Ascending aorta (tissue), 2 donors: ENCODE measurements at places on chromosomes 16 and 17. TPM values are rescaled to one million over a fixed set of nuclear protein-coding genes. Genes with fewer than 3 reads are reported as not detected.
A peak's percentile ranks its signal among the peaks of the same experiment; 100 is the strongest.

GRCh38 chr16:88504489-88505404, 51.7 kb downstream of the ZFPM1 start:
- no peaks in the 10 kb centered on the region for H3K36me3 ChIP-seq
- H3K4me3 ChIP-seq = no peak overlapping the region
- no peak for DNase-seq
- H3K27ac ChIP-seq = no peak overlapping the region
- no peaks in the 10 kb centered on the region for H3K27me3 ChIP-seq
- H3K4me1 ChIP-seq = no peaks in the 10 kb centered on the region

TBKBP1 gene
- 18.3 TPM for total RNA-seq

DNA sequence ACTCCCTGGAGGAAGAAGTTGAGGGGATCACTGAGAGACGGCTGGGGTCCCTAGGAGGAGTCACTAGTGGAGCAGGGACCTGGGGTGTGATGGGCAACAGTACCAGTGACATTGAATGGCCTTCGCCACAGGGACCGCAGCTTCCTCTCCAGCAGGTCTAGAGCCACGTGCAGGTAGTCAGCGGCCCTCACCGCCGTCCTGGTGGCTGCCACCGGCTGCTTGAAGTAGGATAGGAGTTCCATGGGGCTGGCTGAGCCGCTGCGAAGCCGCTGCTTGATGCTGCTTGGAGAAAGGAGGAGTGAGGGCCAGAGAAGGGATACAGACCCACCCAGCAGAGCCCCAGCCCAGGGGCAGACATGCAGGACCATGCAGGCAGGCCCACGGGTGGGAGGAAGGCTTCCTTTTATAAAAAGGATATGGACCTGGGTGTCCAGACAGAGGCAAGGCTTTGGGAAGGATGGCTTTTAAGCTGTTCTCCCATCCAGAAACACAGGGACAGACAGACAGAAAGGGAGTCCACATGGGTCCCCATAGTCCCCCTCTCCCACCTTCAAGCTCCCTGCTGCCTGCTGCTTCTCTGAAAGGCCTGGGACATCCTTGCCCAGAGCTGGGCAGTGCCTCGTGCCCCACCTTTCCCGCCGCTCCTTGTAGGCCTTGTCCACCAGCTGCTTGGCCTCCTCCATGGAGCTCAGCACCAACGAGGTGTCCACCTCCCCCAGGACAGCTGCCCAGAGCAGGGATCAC, 827 bp downstream of the MPO start:
- no peaks in the 10 kb centered on the region for H3K4me1 ChIP-seq
- DNase-seq = no peak
- no peaks in the 10 kb centered on the region for H3K36me3 ChIP-seq
- H3K27me3 ChIP-seq = no peaks in the 10 kb centered on the region

- H3K4me1 ChIP-seq = no peaks in the 10 kb centered on the region
- H3K27ac ChIP-seq = no peak overlapping the region
- no peaks in the 10 kb centered on the region for H3K27me3 ChIP-seq
- no peak overlapping the region for H3K4me3 ChIP-seq
- no peak for DNase-seq
- H3K36me3 ChIP-seq = no peaks in the 10 kb centered on the region
These were observed 13.4 kb downstream of the TPSG1 start for GRCh38 chr16:1211451-1212268.

- peak overlapping the region; percentile 84 for H3K27ac ChIP-seq
- H3K4me3 ChIP-seq = peak overlapping the region; percentile 68
These were observed 70.8 kb upstream of the TNRC6C start for GRCh38 chr17:77887464-77888241.

GRCh38 chr17:4150096-4150495, 7.1 kb downstream of the CYB5D2 start:
- no peak overlapping the region for H3K27ac ChIP-seq
- no peaks in the 10 kb centered on the region for H3K27me3 ChIP-seq
- no peaks in the 10 kb centered on the region for H3K4me1 ChIP-seq
- DNase-seq = no peak
- peaks cover 22% of the 10 kb centered on the region for H3K36me3 ChIP-seq

DNA sequence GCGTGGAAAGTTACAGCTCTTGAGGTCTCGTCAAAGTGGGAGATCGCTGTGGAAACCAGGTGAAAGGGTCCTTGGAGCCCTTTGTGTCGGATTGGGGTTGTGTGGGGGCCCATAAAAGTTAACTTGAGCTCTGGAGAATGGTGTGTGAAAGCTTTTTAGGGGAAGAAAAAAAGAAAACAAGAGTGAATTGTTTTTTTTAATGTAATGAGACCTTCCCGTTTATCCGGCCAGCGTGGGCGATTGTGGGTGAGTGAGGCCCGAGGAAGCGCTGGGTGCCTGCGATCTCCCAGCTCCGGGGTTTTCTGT, 150.6 kb downstream of the MSI2 start:
- H3K27ac ChIP-seq = no peak overlapping the region
- H3K36me3 ChIP-seq = no peaks in the 10 kb centered on the region
- no peaks in the 10 kb centered on the region for H3K27me3 ChIP-seq
- H3K4me1 ChIP-seq = no peaks in the 10 kb centered on the region
- no peak overlapping the region for H3K4me3 ChIP-seq

DNA sequence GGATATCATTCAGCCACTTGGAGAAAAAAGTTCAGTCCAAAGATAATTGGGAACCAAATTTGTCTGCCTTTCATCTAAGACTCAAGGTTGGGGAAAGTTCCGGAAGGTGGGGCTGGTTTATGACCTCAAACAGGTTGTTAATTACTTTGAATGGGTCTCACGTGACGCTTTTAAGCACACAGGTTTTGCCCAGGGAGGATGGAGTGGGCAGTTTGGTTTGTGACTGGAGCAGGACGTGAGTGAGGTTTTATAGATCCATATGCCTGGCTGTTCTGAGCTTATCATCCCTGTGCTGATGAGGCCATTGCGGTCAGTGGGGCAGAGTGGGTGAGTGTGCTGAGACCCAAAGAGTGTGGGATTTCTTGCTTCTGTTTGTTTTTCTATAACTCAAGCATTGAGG, 38.7 kb upstream of the GPRC5B start:
- H3K27ac ChIP-seq = no peak overlapping the region
- H3K36me3 ChIP-seq = no peaks in the 10 kb centered on the region
- no peak for DNase-seq
- no peaks in the 10 kb centered on the region for H3K27me3 ChIP-seq

- H3K27ac ChIP-seq = peak overlapping the region; percentile 53
- H3K4me1 ChIP-seq = peaks cover 36% of the 10 kb centered on the region
- no peak for DNase-seq
- H3K4me3 ChIP-seq = no peak overlapping the region
These were observed 14.3 kb downstream of the SLC16A3 start for GRCh38 chr17:82242977-82243647.
